ENCODE measurements at places on chromosomes 12 and 14. TPM values are rescaled to one million over a fixed set of nuclear protein-coding genes. Genes with fewer than 3 reads are reported as not detected.

The OTUB2 gene
- 0.22 TPM for polyA plus RNA-seq

The SERPINA3 gene
- 408 TPM for polyA plus RNA-seq

The SOX5 gene
- 0.66 TPM for polyA plus RNA-seq

GRCh38 chr12:13093191-13093847, 10.1 kb downstream of the GSG1 start:
- H3K4me1 ChIP-seq = peaks cover 3% of the 10 kb centered on the region
- no peak overlapping the region for H3K27ac ChIP-seq
- H3K4me3 ChIP-seq = no peak overlapping the region

The RPGRIP1 gene
- polyA plus RNA-seq = 0.73 TPM

The ST8SIA1 gene
- 0.93 TPM for polyA plus RNA-seq

- no peak for DNase-seq
- no peaks in the 10 kb centered on the region for H3K36me3 ChIP-seq
- peaks cover 23% of the 10 kb centered on the region for H3K27me3 ChIP-seq
- no peak overlapping the region for H3K4me3 ChIP-seq
Measured at GRCh38 chr14:106396999-106397398, 870.6 kb downstream of the TMEM121 start.

The BLOC1S1 gene
- 515 TPM for polyA plus RNA-seq

DNA sequence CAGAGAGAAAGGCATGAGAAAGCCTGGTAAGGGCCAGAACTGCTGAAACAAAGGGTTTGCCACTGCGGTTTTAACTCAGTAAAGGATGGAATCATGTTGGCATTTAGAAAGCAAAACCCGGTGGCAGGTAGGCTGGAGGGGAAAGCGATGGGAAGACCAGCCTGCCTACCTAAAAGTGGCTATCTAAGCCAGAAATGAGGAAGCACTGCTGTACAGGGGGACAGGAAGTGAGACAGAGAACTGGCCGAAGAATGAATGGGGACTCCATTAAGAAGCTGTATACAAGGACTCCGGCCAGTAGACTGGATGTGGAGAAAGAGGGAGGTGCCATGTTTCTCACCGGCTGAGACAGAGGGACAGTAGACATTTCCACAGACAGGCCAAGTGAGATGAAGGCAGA, 48.2 kb downstream of the PPM1H start:
- H3K27ac ChIP-seq = no peak overlapping the region
- no peaks in the 10 kb centered on the region for H3K27me3 ChIP-seq
- DNase-seq = no peak
- H3K4me3 ChIP-seq = no peak overlapping the region
- no peaks in the 10 kb centered on the region for H3K36me3 ChIP-seq

DNA sequence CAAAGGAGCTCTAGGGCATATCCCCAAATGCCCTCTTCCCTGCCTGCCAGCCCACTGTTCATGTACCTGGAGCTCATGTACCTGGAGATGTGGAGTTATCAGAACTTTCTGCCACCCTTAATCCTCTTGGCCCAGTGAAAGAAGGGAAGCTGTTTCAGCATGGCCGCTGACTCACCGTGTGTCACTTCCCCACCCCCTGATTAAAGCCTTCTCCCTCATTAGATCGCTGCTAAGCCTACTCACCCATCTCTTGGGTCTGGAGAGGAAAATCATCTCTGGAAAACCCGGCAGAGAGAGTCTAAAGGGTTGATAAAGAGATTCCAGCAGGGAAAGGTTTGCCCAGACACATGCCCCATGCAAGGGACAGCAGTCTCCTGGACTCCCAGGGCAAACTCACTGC, 4.5 kb upstream of the LTBP2 start:
- H3K27ac ChIP-seq = peak overlapping the region; percentile 48
- H3K4me3 ChIP-seq = no peak overlapping the region
- peaks cover 13% of the 10 kb centered on the region for H3K27me3 ChIP-seq
- no peaks in the 10 kb centered on the region for H3K36me3 ChIP-seq
